Stimulated activated CD8-positive, alpha-beta memory T cell treated with anti-CD3 and anti-CD28 coated beads, Interleukin-4, amount 100 ng/mL, for 1 hour (primary cell): ENCODE measurements at places on chromosomes 12 and 14.

GRCh38 chr14:99242816-99243721 is 28.9 kb downstream of the BCL11B start:
- DNase-seq: no peak

GRCh38 chr12:3405821-3406220 is 85.2 kb upstream of the PRMT8 start:
- DNase-seq: no peak

DNA sequence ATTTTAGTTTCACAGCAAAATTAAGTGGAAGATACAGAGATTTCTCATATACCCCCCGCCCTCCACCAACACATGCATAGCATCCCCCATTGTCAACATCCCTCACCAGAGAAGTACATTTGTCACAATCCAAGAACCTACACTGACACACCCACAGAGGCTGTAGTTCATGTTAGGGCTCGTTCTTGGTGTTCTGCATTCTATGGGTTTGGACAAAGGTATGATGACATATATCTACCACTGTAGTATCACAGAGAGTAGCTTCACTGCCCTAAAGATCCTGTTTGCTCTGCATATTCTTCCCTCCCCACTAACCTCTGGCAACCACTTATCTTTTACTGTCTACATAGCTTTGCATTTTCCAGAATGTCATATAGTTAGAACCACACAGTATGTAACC is 444.6 kb upstream of the DCN start:
- DNase-seq: no peak

DNA sequence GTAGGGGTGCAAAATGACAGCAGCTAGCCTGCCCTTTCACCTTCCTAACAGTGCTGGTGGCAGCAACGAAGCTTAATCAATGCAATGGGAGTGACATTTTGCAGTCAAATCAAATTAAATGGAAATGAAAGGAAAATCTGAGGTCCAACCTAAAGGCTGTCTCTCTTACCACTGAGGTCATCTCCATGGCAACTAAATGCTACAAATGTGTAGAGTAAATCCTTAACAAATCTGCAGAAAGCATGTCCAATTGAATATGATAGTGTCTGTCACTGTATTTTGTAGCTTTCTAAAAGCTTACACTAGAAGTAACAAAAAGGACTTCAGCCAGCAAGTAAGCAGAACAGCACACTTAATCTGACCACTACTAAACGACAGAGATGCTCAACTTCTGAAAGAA is 488.8 kb downstream of the BCAT1 start:
- DNase-seq: no peak

DNA sequence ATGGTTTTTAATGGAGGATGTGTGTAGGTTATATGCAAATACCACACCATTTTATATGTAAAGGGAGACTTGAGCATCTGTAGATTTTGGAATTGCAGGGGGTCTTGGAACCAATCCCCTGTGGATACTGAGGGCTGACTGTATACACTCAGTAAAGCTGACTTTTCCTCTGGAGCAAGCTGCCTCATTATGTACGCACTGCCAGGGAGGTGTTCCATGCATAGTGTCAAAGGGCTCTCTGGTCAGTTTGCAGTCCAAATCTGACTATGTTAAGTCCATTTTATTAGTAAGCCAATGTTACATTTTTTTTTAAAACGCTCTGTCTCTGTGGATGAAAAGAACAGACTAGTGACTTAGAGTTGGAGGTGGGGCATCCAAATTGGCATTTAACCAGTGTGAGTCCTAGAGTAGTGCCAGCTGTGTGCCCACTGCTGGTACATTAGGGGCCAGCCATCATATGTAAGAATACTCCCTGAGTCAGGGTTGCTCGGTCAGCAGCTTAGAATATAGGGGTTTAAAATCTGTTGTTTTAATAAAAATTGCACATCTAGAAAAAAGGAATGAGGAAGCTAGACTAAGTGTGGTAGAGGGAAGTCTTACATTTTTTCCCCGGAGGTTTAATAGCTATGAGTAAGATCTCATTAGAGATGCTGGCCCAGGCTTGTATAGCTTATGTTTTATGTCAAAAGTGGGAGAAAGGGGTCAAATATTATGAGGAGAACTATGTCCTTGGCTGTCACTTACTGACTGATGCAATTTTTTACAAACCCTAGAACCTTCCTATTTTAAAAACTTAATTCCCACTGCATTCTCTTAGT is 87.0 kb downstream of the TESC start:
- no peak for DNase-seq

DNA sequence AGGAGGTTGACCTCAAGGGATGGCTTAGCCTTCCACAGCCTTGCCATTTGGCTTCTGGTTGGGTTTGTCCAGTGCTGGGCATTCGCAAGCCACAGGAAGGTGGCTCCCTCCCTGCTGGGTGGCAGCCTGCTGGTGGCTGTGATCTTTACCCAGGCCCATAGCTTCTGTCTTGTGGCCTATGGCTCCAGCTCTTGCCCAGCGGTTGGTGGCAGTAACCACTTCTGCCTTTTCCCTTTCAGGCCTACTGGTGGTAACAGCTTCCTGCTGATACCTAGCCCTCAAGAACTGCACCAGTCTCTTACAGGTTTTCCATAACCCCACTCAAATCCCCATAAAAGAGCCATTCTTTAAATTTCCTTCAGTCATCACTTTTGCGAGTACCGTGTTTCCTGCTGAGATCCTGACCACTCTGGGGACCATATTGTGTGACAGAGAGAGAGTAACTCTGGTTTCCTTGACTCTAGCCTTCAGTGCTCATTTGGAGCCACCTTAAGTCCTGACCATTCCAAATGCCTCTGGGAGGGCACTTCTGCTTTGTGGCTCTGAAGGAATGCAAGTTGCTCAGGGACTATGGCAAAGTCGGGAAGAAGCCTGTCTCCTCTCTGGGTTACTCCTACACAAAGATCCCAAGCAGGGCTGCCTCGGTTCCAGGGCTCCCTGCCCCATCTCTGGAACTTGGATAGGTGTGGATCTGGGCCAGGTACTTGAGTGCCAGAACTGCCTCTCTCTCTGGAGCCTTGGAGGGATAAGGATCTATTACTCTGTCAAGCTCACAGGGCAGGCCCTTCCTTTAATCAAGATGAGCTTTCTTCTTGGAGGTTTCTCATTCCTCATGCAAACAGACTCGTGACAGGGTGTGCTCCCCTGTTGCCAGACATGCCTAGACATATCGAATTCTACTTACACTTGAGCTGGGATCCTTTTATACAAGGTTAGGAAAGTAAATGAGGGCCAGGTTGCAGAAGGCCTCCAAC is 2.9 kb upstream of the NYNRIN start:
- no peak for DNase-seq

GRCh38 chr14:59187118-59187517 is 1.3 kb upstream of the DAAM1 start:
- no peak for DNase-seq

DNA sequence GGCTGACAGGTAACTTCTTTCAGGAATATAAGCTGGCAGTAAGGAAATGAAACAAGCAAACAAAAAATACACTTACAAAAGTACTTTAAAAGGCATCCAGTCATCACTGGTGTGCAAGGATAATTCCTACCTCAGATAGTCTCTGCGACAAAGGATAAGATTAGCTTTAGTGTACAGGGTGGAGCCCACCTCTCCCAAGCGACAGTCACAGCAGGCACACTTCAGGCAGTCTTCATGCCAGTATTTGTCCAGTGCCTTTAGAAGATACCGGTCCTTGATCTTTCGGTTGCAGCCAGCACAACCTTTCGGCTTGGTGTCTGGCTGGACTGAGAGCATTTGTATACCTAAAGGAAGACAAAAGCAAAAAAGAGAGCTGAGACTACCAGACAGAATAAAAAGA is 5.4 kb downstream of the LMO3 start:
- no peak for DNase-seq
